SJCRH30 (cell line): ENCODE measurements at places on chromosomes 2 and 18. TPM values are rescaled to one million over a fixed set of nuclear protein-coding genes. Genes with fewer than 3 reads are reported as not detected.

The SPR gene
- 34.3 and 37.3 TPM in 2 replicates for total RNA-seq

The FOXI3 gene
- not detected in 2 replicates for total RNA-seq

The MAP4K4 gene
- 118 and 139 TPM in 2 replicates for total RNA-seq

The CRYGC gene
- not detected in 2 replicates for total RNA-seq

The FSHR gene
- total RNA-seq, result not detected in 2 replicates

The CRYGB gene
- not detected in 2 replicates for total RNA-seq

The NHEJ1 gene
- total RNA-seq, result 19.6 and 21.7 TPM in 2 replicates

The ANXA4 gene
- total RNA-seq, result 2.8 and 4.7 TPM in 2 replicates

The SCN3A gene
- 6.1 and 7.7 TPM in 2 replicates for total RNA-seq

The GRP gene
- 0.22 TPM in 1 of 2 replicates, not detected in the other for total RNA-seq
